NCI-H774 (cell line): ENCODE measurements at places on chromosomes 3 and 15.
A peak's percentile ranks its signal among the peaks of the same experiment; 100 is the strongest.

DNA sequence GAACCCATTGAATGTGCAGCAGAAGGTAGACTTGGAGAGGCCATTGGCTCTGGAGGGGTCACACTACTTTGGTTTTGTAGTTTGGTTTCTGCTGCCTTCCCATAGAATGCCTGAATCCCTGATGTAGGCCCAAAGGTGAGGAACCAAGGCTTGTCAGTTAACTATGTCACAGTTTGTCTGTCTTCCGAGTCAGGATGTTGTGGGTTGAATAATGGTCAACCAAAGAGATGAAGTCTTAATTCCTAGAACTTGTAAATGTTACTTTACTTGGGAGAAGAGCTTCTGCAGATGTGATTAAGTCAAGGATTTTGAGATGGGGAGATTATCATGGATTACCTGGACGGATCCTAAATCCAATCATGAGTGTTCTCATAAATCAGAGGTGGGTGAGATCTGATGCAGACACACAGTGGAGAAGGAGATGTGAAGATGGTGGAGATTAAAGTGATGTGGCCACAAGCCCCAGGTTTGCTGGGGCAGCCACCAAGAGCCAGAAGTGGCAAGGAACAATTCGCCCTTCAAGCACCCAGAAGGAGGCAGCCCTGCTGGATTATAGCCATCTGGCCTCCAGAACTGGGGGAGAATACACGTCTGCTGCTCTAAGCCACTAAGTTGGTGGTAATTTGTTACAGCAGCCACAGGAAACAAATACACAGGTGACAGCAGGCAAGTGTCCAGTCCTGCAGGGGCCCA is 2.3 kb upstream of the CCR8 start:
- no peak for DNase-seq

- no peak for DNase-seq
Measured at GRCh38 chr15:38134252-38134651, 118.4 kb upstream of the SPRED1 start.

DNA sequence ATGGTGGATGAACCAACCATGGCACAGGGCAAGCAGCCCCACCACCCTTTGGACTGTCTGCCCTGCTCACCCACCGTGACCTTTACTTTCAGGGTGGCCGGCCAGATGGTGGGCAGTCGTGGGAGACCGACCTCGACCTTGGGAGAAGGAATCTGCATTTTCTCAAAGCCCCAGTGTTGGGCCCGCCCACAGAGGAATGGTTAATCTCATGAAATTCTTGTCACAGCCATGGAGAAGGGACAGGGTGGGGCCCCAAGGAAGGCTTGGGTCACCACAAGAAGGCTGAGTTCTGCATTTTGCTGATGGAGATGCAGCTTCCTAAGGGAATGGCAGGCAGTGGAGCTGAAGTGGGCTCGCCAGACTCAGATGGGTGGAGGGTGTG is 2.9 kb downstream of the PLXND1 start:
- no peak for DNase-seq

DNA sequence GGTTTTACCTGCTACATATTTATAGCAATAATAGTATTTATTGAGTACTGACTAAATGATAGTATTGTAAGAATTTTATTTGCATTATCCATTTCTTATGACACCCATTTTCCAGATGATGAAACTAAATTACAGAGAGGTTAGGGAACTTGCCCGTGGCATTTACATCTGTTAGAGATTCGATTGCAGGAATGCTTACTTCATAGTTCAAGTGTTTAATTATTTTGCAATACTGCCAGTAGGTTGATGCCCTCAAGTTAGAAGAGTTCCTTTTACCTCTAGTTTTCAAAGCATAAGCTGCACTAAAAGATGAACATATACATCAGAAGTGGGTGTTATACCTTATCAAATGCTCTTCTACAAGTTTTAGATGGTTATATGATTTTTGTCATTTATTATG is 362.8 kb upstream of the RGMA start:
- DNase-seq: no peak

DNA sequence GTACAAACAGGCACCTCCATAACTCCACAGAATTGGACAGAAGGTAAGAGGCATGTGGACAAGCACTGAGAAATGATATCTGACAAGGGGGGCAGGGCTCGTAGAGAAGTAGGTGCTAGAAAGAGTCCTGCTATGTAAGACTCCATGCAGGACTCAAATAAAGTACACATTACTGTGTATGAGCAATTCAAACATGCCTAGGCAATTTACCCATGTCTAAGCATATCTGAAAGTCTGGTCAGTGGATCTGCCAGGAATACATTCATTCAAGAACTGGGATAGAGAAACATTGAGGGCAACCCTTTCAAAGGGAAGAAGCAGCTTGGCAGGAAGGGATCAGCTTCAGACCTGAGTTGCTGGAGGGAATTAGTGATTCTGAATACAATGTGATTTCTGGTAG is 174.1 kb upstream of the MCTP2 start:
- DNase-seq: no peak

- DNase-seq: no peak
Measured at GRCh38 chr15:29386523-29386922, 116.9 kb upstream of the NSMCE3 start.

- DNase-seq: no peak
Measured at GRCh38 chr15:86872782-86873181, 793.1 kb downstream of the AGBL1 start.

- DNase-seq: no peak
Measured at GRCh38 chr15:79455361-79455760, 23.2 kb downstream of the MINAR1 start.

- peak; percentile 41 for DNase-seq
Measured at GRCh38 chr3:64030741-64031140, 7.4 kb upstream of the PSMD6 start.

- DNase-seq: no peak
Measured at GRCh38 chr3:70040386-70040785, 40.9 kb downstream of the SAMMSON start.

- DNase-seq: no peak
Measured at GRCh38 chr15:68679961-68680371, 101.2 kb downstream of the CORO2B start.

DNA sequence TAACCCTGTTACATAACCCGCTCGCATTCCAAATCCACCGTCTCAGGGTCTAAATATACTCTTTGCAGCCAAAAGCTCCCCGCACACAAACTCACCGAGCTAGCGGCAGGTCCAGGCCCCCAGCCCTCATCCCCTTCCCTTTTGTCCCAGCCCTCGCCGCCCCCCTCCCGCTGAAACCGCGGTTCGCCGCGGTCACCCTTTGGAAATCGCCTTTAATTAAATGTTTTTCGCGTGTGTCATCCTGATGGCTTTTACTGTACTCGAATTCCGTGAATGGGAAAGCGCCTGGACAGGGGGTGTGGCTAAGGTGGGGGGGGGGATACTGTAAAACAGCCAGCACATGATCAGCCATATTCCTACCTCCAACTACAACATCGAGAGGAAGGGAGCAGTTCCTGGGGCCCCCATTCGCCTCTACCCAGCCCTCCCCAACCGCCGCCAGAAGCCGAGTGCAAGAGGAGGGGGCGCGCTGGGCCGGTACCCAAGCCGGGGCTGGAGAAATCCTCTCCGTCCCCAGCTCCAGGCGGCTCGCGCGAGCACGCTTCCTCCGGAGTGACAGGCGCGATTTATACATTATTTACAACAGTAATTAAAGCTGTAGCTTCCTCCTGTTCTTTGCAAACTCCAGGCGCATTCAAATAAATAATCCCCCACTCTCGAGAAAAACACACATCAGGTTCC is 1.7 kb downstream of the RORA start:
- DNase-seq: no peak

DNA sequence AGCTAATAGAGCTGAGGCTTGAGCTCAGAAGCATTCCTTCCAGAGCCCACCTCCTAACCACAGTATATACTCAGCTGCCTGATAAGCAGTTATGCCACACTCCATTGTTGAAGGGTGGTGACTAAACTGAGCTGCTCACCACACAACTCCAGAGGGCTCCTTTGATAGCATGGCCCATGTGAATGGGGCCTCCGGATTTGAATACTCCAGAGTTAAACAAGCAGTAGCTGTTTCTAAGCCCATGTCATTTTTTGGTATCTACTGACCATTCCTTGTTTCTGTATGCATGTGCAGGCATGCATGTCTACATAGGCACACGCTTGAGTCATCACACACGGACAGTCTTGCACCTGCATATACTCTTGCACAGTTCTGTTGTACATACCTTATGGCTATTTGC is 28.9 kb downstream of the IGSF10 start:
- DNase-seq: no peak

DNA sequence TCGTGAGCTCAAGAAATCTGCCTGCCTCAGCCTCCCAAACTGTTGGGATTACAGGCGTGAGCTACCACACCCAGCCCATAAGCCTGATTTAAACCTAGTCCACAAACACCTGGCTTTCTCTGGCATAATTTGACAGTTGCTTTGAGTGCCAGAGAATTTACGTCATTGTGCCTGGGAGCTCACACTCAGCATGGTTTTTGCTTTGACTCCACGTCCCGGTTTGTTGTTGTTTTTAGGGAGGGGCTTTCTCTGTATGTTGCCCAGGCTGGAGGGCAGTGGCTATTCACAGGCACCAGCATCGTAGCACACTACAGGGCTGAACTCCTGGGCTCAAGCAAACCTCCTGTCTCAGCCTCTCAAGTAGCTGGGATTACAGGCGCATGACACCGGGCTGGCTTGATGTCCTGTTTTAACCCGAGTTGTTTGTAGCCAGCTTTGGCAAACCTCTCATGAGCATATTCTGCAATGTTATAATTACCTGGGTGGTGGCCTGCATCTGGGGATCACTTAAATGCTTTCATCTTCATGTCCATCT is 32.7 kb downstream of the CEMIP start:
- peak; percentile 81 for DNase-seq

DNA sequence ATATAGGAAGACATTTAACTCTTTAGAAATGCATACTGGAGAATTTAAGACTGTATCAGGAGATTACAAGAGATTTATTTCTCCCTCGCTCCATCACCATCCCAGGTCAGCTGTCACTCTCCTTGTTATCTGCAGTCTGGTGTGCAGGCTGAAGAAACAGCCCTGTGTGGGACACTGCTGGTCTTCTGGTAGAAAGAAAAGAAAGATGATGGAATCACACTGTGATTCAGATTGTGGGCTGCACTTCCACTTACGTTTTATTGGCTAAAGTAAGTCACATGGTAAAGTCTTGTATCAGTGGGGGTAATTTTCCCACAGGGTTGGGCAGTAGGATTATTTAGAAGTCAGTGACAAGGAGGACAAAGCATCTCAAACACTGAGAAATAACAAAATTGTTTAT is 18.1 kb upstream of the ATP1B3 start:
- no peak for DNase-seq

GRCh38 chr3:13661121-13661520 is 112.2 kb downstream of the FBLN2 start:
- no peak for DNase-seq

GRCh38 chr3:194572143-194572789 is 61.0 kb downstream of the TMEM44 start:
- DNase-seq: no peak

GRCh38 chr15:100115711-100116090 is 226.1 kb downstream of the ADAMTS17 start:
- no peak for DNase-seq

GRCh38 chr3:29281094-29281343 is 148 bp downstream of the RBMS3 start:
- DNase-seq: no peak

DNA sequence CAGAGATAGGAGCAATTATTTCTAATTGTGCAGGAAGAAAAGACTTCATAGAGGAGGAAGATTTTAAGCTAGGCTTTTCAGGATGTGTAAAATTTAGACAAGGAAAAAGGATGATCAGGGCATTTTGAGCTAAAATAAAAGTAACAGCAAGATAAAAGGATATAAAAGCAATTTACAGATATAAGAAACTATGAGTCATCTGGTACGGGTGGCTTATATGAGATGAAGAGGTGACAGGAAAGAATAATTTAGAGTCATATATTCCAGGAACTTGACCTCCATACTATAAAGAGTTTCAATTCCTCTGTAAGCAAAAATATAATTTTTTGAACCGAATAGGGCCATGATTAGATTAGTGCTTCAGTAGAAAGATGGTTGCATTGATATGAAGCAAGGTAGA is 273.7 kb downstream of the RBMS3 start:
- DNase-seq: no peak

DNA sequence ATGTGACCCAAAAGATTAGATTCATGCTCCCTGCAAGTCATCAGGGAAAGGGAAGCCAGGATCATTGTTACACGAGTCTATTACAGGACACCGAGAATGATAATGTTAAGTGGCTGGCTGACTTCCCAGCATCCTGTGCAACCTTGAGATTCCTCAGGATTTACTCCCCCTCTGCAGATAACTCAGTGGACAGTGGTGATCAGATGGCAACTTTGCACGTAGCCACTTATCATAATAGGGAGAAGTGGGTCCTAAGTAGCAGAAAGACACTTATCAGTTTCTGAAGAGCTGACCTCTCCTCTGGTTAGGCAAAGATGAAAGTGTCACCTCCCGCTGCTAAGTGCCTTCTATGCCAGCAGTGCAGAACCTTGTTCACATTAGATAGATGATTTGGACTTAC is 6.7 kb upstream of the TMPRSS7 start:
- no peak for DNase-seq

GRCh38 chr3:71536376-71536965 is 47.1 kb downstream of the FOXP1 start:
- no peak for DNase-seq

GRCh38 chr3:154148541-154148940 is 27.4 kb downstream of the ARHGEF26 start:
- no peak for DNase-seq

DNA sequence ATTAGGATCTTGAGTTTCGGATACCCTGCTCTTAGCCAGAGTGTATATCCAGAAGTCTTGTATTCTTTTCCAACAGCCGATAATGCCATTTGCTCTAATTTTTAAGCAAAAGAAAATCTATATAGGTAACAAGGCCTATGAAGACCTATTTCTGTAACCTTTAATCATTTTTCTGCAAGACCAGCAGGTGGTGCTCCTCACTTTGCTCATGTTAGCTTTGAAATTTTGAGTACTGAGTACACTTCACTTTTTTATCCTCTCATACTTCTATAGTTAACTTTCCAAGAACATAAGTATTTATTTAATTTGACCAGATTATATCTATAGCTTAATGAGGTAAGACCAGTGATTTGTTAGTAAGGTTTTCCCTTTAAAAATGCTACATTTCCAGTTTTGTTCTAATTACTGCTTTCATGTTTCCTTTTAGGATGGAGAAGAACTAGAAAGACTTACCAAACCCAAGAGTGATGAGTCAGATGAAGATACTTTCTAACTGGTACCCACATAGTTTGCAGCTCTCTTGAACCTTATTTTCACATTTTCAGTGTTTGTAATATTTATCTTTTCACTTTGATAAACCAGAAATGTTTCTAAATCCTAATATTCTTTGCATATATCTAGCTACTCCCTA is 20.5 kb downstream of the SLC35A5 start:
- DNase-seq: no peak

- DNase-seq: no peak
Measured at GRCh38 chr3:30448450-30449289, 157.7 kb upstream of the TGFBR2 start.

DNA sequence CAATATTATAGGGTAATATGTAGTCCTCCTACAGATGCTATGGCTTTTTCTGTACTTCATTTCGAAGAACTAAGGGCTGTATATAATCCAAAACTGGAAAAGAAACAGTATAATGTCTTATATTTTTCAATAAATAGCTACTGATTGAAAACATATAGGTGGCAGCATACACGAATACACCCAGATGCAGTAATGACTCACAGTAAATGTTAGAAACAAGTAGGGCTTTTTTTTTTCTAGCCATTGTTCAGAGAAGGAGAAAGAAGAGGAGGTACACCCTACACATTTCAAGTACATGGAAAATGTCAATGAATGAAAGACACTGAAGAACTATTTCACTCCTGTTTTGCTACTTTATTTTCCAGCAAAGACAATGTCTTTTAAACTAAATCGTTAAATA is 9.4 kb downstream of the DAZL start:
- no peak for DNase-seq

GRCh38 chr3:159819676-159820075 is 169.0 kb upstream of the IL12A start:
- no peak for DNase-seq
